ENCODE measurements at places on chromosomes 12 and 14.

- no peak for DNase-seq
Observed at GRCh38 chr14:26602902-26603301, 5.1 kb upstream of the NOVA1 start.

GRCh38 chr14:96754845-96755184 lies 42.4 kb upstream of the VRK1 start:
- DNase-seq: no peak

GRCh38 chr14:54711812-54712464 lies 145.0 kb downstream of the SAMD4A start:
- no peak for DNase-seq

- no peak for DNase-seq
Observed at GRCh38 chr14:23093991-23094665, 808 bp downstream of the ACIN1 start.

DNA sequence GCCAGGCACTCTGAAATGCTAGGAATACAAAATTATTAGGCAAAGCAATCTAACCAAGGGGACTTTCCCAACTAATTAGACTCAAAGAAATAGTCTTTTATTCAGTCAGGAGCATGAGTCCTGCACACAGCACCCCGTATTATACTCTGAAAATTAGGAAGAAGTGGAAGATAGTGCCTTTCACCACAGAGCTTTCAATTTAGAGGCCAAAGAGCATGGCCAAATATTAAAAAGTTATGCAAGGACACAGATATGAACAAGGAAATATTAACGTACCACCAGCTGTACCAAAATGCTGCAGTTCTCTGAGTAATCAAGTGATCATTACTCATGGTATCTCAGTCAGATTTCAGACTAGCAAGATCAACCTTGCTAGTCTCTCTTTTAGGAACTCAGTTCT lies 22.6 kb upstream of the MDM2 start:
- no peak for DNase-seq

GRCh38 chr12:108198043-108198442 lies 69.0 kb downstream of the WSCD2 start:
- no peak for DNase-seq

DNA sequence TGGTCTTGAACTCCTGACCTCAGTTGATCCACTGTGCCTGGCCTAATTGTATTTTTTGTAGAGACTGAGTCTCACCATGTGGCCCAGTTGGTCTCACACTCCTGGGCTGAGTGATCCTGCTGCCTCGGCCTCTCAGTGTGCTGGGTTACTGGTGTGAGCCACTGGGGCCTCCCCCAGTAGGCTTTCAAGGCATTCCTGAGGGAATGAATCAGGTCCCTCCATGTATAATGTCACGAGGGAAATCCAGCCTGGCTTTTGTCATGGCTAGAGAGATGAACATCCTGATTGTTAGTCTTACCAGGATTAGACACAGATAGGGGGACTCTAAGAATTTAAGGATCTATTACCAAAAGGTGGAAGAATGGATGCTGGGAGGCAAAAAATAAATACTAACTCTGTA lies 51.9 kb downstream of the CPSF2 start:
- no peak for DNase-seq

- DNase-seq: no peak
Observed at GRCh38 chr12:124520907-124521306, 46.5 kb downstream of the NCOR2 start.

DNA sequence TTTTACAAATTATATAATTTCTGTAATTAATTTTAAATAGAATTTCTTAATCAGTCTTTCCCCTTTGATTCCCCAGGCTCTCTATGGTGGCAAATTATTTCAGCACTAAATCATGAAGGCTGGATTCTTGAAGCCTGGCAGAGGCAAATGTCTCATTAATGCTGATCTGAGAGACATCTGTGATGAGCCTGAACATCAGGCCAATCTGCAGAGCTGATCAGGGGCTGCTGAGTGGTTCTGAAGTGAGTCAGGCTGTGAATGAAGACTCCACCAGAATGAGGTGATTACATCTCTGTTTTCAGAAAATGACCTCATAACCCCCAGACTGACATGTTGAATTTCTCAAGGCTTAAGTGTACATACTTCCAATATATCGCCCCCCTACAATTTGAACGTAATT lies 124.2 kb upstream of the MIS18BP1 start:
- no peak for DNase-seq

GRCh38 chr14:28635387-28635786 lies 131.2 kb upstream of the FOXG1 start:
- no peak for DNase-seq

DNA sequence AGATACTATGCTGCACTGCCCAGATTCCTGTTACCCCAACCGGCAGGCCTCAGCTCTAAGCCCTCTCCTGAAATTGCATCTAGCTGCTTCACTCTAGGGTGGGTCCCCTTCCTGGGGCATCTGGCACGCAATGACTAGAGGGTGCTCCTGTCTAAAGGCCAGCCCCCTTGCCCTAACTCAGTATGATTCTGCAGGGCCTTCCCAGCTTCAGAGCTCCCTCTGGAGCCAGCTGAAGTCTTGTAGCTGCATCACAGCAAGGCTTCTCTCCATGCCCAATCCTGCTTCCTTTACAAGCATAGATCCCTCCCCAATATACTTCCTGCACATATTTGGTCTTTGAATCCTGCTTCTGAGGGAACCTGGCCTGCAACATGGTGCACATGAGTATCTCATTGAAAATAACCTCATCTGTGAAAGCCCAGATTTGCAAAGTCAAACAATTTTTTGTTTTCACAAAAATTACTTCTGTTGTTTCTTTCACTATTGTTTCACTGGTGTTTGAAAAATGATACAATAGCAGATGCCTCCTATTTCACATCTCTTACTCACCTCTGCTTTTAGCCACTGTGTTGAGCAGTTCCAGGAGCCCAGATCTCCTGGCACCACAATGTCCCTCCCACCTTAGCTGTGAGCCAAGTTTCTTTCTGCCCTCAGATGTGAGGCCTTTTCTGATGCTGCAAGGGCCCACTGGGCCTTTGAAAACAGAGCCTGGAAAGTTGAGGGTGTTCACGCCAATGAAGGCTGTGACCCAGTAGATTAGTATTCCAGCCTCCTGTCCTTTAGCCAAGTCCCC lies 169.5 kb upstream of the EGLN3 start:
- no peak for DNase-seq
